ENCODE measurements at places on chromosomes 7 and 10. TPM values are rescaled to one million over a fixed set of nuclear protein-coding genes. Genes with fewer than 3 reads are reported as not detected.

The CYP3A7 gene
- 1.3 TPM for total RNA-seq

DNA sequence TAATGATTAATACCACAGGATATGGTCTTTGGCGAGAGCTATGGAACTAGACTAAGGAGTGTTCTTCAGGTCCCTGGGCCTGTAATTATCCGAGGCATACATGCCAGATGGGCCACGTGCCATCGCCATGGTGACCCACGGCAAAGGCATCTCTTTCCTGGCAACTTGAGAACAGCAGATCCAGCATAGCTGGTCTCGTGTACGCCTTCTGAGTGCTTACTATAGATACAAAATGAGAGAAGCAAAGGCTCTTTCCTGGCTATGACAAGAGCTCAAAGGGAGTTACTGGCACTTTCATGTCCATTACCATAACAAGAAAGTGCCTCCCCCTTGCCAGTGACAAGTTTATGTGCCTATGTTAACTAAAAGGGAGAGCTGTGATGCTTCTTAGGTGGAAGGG lies 26.0 kb upstream of the GLI3 start:
- no peak overlapping the region for H3K4me3 ChIP-seq
- H3K27me3 ChIP-seq: no peaks in the 10 kb centered on the region
- H3K4me1 ChIP-seq: no peaks in the 10 kb centered on the region
- peak; percentile 84 for DNase-seq
- H3K27ac ChIP-seq: no peak overlapping the region

The MEIG1 gene
- not detected for total RNA-seq

DNA sequence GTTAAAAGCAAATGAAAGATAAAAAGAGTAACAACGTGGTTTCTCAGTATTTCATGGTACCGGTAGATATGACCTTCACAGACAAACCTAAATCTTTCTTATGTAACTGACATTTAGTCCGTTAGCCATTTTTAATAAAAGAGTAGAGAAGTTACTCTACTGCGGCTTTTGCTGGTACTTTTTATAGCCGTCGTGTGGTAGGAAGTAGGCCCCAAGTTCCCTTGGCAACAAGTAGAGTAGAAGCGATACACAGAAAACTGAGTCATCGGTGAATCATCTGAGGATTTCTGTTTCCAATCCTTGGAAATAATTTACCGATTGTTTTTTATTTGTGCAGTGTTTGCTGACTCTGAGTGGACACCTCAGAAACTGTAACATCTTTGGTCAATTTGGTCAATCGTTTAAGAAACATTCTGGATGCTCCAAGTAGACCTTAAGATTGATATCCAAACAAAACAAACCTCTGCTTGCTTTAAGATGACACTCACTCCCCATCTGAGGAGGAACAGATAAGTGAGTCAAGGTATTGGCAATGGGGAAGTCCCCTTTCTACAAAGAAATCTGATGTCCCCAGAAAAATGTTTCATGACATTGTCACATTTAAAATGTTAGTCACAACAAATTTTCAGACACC lies 63.9 kb upstream of the AHR start:
- H3K4me3 ChIP-seq: no peak overlapping the region
- no peak for DNase-seq
- no peak overlapping the region for H3K27ac ChIP-seq
- H3K4me1 ChIP-seq: no peaks in the 10 kb centered on the region
- no peaks in the 10 kb centered on the region for H3K36me3 ChIP-seq

The EVX1 gene
- not detected for total RNA-seq

The CH25H gene
- total RNA-seq: 0.83 TPM

DNA sequence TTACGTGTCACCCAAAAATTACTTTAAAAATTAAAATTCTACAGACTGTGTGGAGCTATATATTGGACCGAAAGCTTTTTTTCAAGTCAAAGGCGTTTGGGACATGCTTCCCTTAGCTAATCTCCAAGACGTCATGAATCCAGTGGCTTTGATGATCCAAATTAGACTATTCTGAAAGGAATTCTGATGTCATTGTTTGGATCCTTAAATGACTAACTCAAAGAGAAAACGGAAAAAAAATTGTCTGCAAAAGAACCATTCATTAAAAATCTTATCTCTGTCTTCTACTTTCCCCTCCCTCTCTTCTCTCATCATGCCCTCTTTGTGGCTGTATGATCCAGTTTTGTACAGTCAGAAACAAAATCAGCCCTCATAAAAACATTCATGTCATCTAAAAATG lies 161.8 kb downstream of the ETV1 start:
- H3K4me1 ChIP-seq: no peaks in the 10 kb centered on the region
- H3K36me3 ChIP-seq: no peaks in the 10 kb centered on the region
- no peak overlapping the region for H3K4me3 ChIP-seq
- H3K27me3 ChIP-seq: no peaks in the 10 kb centered on the region
- DNase-seq: no peak

DNA sequence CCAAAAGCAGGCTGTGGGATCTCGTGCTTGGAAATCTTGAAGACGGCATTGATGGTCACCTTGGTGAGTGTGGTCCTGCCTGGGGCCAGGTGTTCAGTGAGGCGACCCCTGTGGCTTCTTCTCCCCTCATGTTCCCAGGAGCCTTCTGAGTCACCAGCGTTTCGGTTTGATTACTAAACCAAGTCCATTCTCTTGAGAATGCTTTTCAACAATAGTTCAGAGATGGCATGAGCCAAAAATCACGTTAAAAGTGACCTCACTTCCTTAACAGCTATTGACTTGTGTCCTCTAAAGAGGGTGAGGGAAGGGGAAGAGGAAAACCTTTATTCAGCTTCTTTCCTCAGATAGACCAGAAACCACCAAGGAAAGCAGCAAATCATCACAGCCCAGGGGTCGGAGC lies 315.2 kb downstream of the GATA3 start:
- no peak overlapping the region for H3K4me3 ChIP-seq
- H3K27ac ChIP-seq: no peak overlapping the region
- H3K4me1 ChIP-seq: no peaks in the 10 kb centered on the region
- no peak for DNase-seq
- H3K27me3 ChIP-seq: no peaks in the 10 kb centered on the region

- no peaks in the 10 kb centered on the region for H3K36me3 ChIP-seq
- no peak overlapping the region for H3K27ac ChIP-seq
- no peak overlapping the region for H3K4me3 ChIP-seq
- no peak for DNase-seq
- no peaks in the 10 kb centered on the region for H3K4me1 ChIP-seq
Measured at GRCh38 chr7:120460949-120461348, 188.0 kb downstream of the KCND2 start.

- no peak for DNase-seq
- no peaks in the 10 kb centered on the region for H3K27me3 ChIP-seq
- H3K4me1 ChIP-seq: no peaks in the 10 kb centered on the region
Measured at GRCh38 chr10:32949221-32949678, 8.8 kb downstream of the ITGB1 start.

DNA sequence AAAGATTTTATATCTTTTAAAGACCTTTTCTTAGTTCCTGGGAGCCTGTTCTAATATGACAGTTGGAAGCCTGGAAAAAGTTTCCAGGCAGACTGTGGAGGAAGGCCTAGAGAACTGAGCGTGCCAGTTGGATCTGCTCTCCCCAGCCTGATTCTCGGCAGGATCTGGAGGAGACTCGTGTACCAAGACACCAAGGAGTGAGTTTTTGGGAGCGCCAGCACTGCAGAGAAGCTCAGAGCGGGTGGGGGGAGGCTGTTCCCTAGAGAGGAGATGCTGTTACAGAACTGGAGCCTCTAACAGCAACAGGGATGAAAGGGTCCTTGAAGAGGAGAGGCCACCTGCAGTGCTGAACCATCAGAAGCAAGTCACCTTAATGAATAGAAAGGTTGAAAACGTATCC lies 52.9 kb downstream of the LYZL2 start:
- H3K4me3 ChIP-seq: no peak overlapping the region
- no peak overlapping the region for H3K27ac ChIP-seq
- no peaks in the 10 kb centered on the region for H3K36me3 ChIP-seq
- no peaks in the 10 kb centered on the region for H3K4me1 ChIP-seq
- no peak for DNase-seq

DNA sequence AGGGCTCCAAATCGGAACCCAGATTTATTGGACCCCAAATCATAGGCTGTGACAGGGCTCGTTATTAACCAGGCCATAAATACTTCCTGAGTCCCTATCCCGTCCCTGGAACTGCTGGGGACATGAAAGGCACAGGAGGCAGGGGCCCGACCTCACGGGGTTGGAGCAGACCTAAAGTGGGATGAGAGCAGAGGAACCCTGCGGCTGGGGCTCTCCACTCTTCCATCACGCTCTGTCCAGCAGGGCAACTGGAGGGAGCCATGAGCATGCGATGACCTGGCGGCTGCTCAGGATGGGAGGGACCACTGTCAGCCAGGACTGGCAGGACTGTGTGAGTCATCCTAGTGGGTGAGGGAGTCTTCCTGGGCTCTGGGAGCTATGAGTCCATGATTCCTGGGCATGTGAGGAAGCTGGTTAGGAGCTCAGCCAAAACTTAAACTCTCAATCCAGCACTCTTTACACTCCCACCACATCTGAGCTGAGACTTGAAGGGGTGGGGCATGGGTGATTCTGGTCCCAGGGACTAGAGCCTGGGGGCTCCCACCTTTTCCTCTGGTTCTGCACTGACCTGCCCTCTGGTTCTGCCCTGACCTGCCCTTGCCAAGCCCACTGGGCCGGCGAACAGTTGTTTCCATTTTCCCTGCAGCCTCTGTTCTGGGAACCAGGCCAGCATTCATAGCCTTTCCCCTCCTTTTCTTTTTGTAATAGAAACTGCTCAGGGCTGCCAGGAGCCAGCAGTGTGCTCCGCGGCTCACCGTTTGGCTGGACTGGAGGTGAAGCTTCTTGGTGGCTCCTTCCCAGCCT lies 47.1 kb downstream of the SYPL1 start:
- H3K27me3 ChIP-seq: peaks cover 7% of the 10 kb centered on the region
- H3K36me3 ChIP-seq: no peaks in the 10 kb centered on the region
- peak overlapping the region; percentile 79 for H3K27ac ChIP-seq

- no peak overlapping the region for H3K27ac ChIP-seq
- no peaks in the 10 kb centered on the region for H3K36me3 ChIP-seq
- no peak for DNase-seq
Measured at GRCh38 chr7:77360104-77360503, 56.0 kb downstream of the GSAP start.

- no peak overlapping the region for H3K27ac ChIP-seq
- DNase-seq: no peak
- no peaks in the 10 kb centered on the region for H3K27me3 ChIP-seq
- H3K36me3 ChIP-seq: peaks cover 24% of the 10 kb centered on the region
Measured at GRCh38 chr10:124469956-124470484, 8.4 kb downstream of the LHPP start.

DNA sequence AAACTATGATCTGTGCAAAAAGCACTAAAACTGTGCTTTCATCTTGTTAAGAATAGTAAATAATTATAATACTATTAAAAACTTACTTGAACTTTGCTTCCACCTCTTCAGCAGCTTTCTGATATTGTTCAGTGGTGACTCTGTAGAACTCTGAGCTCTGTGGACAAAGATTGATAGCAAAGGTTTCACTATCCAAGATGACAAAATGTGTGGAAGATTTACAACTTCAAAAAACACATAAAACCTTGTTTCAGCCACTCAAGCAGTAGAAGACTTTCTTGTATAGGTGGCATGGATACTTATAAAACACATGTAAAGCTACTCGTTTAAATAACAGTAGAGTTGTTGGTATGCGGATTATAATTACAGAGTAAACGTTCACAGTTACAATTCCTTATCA lies 243.6 kb downstream of the CHCHD3 start:
- peaks cover 2% of the 10 kb centered on the region for H3K36me3 ChIP-seq
- H3K27me3 ChIP-seq: no peaks in the 10 kb centered on the region
- DNase-seq: no peak
- no peak overlapping the region for H3K4me3 ChIP-seq
- H3K27ac ChIP-seq: no peak overlapping the region

- no peak overlapping the region for H3K4me3 ChIP-seq
- H3K27me3 ChIP-seq: no peaks in the 10 kb centered on the region
- no peaks in the 10 kb centered on the region for H3K4me1 ChIP-seq
- DNase-seq: no peak
- H3K27ac ChIP-seq: no peak overlapping the region
- H3K36me3 ChIP-seq: no peaks in the 10 kb centered on the region
Measured at GRCh38 chr7:3446786-3447185, 145.7 kb downstream of the SDK1 start.

The PLPP4 gene
- 12.2 TPM for total RNA-seq

DNA sequence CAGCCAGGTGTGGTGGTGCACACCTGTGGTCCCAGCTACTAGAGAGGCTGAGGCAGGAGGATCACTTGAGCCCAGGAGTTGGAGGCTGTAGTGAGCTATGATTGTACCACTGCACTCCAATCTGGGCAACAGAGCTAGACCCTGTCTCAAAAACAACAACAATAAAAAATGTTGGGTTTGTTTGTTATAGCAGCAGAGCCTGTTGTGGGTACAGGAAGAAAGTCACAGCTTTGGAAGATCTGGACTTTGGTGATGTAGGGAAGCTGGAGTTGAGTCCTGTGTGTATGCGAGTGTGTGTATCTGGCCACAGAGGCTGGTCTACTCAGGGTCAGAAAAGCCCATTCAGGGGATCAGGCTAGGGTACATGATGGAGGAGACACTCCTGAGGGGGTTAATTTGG lies 3.9 kb downstream of the GRID2IP start:
- no peaks in the 10 kb centered on the region for H3K27me3 ChIP-seq
- H3K4me1 ChIP-seq: no peaks in the 10 kb centered on the region
- H3K4me3 ChIP-seq: no peak overlapping the region
- H3K36me3 ChIP-seq: no peaks in the 10 kb centered on the region

The AKR1E2 gene
- 26.7 TPM for total RNA-seq

Measured in spinal cord (tissue), 10 donors.